ENCODE measurements at places on chromosomes 3 and 15.

GRCh38 chr3:32255345-32255744 is 16.9 kb downstream of the CMTM8 start:
- no peak for DNase-seq

DNA sequence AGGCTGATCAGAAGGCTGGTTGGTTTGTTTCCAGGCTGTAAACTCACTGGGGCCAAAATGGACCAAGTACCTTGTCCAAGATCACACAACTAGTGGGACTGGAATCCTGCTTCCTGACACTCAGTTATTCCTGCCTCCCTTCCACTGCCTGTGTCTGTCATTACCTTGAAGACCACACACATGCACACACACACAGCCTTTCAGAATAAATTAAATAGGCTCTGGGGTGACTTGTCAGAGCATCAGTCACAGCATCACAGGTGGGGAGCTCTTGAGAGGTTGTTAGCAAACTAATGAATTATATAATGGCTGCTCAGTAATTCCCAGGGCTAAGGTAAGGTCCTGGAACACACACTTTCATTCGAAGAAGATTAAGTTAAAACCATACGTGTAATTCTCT is 231.8 kb downstream of the UACA start:
- no peak for DNase-seq

DNA sequence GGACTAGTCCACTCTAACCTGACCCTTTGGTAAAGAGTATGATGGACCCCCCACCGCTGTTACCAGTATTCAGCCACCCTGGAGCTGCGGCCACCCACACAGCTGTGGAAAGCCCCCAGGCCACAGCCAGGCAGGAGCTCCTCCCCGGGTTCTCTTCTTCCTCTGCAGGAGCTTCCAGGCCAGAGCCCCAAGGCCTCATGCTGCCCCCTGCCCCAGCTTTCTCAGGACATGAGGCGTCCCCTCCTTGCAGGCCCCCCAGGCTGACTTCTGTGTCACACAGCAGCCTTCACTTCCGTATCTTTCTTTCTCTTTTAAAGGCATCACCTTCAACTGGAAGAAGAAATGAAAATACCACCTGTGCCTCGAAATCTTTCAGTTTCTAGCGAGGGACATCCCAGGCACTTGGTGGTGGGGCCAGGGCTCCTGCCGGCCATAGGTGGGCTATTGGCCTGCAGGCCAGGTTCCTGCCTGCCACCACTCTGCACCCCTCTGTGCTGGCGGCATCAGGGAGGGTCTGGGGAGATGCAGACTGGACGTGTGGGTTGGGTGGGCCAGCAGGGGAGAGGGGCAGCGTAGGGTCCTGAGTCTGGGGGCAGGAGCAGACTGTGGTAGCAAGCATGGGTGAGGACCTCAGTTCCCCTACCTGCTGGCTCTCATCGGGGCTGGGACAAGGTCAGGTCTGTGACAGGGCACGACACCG is 19.9 kb downstream of the KLF13 start:
- DNase-seq, result no peak

DNA sequence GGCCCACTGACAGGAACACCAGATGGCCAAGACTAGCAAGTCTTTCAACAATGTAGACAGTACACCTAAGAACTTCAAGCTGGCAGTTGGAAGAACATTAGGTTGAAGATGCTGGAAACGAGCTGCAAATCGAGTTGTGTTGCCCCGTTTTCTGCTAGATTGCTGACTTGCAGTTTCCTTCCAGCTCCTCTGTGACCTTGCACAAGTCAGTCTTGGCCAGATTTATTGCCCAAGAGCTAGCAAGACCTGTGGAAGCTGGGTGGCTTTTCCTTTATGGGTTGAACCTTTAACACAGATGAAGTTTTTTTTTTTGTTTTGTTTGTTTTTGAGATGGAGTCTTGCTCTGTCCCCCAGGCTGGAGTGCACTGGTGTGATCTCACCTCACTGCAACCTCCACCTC is 2.9 kb upstream of the RBM6 start:
- no peak for DNase-seq

DNA sequence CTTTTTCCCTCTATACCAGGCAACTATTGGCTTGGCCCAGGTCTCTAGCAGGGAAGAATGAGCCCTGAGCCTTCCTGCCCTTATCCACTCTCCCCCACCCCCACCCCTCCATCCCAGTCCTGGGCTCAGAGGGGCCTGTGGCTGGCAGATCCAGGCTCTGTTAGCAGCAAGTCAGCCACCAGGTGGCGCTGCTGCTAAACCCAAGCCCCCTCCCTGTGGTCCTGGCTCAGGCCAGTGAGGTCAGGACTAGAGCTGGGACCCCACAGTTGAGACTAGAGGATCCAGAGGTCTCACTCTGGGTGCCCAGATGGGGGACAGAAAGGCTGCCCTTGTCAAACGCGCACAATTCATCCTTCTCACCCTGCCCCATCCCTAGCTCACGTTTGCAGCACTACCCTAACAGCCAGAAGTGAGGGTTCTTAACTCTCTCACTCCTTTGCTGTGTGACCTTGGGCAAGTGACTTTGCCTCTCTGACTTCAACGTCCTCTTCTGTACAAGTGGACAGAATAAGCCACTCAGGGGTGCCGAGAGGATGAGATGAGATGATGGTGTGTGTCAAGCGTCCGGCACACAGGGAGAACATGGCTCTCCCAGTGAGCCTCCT is 46.8 kb upstream of the SLC6A1 start:
- DNase-seq, result no peak

GRCh38 chr15:51936105-51936478 is 35.5 kb downstream of the LEO1 start:
- DNase-seq, result no peak

DNA sequence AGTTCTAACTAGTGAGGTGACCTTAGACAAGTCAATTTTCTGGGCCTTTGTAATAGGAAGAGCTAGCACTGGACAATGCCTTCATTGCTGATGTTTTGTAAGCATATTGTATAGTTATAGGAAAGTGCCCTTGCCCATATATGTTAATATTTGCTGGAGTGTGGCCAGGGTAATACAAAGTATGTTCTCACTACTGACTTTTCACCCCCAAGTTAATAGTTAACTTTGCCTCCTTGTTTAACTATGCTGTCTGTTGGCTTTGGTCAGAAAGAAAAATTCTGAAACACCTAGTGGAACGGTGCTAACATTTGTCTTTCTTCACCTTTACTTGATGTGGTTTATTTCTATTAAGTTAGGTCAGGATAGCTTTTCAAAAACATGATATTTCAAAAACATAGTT is 287.4 kb upstream of the CTNNB1 start:
- DNase-seq, result no peak

DNA sequence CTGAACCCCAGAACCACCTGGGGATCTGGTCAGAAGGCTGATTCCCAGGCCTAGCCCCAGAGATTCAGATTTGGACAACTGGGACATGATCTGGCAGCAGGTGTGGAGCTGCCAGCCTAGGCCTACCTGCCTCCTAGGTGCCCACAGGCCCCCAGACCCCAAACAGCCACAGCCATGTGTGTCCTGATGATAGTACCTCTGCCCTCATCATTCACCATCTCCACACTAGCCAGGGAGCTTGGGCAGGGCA is 34.7 kb downstream of the HMCES start:
- no peak for DNase-seq

All from left hindlimb (tissue), 1 donor.